ENCODE measurements at places on chromosomes 11 and 22.
A peak's percentile ranks its signal among the peaks of the same experiment; 100 is the strongest.

DNA sequence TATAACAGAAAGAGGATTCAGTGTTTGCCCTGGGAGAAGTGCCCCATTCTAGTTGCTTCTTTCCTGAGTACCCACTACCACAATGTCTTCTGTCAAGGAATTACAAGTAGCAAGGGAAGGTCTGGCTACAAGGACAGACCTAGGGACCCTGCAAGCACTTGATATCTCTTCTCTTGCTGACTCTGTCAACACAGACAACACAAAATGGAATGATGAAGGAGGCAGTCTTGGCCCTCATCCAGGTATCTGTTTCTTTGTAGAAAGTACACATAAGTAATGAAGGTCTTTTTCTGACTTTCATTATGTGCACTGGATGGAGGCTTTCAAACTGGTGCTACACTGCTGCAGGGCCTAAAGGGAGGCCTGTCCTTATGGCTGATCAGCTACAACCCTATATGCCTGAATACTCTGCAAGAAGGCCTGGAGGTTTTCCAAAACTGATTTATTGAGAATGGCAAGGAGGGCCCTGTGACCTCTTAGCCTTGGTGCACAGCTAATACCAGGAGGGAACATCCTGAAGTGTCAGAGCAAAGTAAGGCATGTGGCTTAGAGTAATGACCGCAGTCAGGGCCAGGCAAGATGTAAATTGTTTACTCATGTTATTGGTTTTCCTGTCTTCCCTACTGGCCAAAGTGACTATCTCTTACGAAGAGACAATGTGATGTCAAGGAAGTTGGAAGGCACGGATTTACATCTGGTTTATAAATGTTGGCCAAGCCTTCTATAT is 31.2 kb downstream of the GAB2 start:
- DNase-seq = no peak

GRCh38 chr11:87430821-87431220 is 393.1 kb downstream of the TMEM135 start:
- DNase-seq = no peak

DNA sequence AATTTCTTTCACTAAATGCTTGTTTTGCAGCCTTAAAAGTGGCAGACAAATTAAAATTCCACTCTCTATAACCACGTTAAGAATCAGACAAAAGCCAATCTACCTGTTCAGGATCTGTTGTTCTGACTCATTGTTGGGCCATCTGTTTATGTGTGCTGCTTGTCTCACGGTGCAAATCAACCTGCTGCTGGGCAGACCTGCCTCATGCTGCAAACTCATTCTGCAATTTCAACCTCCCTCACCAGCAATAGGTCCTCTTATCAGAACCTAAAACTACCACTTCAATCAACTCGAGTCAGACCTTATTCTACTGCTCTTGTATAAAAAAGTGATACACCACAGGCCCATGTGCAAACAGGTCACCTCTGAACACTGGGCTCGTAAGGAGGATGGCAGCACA is 75.1 kb downstream of the LARGE2 start:
- no peak for DNase-seq

DNA sequence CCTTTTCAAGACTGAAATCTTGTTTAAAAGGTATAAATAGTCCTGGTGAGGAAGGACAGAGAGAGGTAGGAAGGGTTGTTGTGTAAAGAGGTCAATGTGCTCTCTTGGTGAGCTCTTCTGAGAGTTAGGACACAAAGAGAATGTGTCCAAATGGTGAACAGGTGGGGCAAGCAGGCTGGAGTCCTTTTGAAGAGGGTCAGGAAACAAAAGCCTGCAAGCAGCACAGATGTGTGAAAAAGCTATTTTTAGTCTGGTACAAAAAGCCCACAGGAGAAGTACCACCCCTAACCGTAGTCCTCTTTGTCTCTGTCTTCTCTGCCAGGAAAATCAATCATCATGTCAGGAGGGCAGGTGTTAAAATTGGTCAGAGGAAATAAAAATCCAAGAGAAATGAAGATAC is 54.4 kb upstream of the SYN3 start:
- DNase-seq = no peak

DNA sequence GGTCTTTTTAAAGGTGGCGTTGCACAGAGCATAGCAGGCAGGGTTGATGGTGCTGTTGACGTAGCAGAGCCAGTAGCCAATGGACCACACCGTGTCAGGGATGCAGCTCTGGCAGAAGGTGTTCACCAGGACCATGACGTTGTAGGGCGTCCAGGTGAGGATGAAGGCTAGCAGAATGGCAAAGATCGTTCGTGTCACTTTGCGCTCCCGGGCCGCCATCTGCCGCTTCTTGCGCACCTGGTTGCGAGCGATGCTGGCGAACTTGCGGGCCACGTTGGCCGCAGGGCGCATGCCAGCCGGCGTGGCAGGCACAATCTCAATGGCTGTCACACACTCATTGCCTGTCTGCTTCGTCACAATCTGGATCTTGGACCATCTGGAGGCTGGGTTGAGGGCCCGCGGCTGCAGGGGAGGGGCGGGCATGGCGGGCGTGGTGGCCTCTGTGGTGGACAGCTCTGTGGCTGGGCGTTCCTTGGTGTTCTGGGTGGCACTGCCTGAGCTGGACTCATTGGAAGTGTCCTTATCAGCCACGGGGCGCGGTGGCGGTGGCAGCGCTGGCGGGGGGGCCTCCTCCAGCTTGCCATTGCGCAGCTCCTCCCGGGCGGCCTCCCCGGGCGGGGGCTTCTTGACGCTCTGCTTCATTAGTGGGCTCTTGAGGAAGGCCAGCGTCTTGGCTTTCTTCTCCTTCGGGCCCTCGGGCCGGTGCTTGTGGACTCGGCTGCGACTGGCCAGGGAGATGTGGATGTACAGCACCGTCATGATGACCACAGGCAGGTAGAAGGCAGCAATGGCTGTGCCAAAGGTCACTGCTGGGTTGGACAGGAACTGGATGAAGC is 3.9 kb downstream of the MDK start:
- no peak for DNase-seq

DNA sequence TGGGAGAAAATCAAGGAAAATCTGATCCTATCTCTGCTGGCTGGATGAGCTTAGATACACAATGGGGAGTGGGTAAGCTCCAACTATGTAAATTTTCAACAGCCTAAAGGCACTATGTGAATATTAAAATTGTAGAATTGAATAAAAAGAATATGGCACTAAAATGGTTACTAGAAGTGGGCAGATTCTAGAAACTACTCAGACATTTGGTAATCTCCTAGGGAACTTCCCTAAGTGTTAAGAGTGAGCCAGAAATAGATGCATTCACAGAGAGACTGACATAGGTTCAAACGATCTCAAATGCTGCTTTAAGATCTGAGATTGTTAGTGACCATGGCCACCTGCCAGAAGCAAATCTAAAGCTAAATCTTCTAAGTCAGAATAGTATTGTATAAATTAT is 4.3 kb upstream of the OR52E1 start:
- DNase-seq = no peak

DNA sequence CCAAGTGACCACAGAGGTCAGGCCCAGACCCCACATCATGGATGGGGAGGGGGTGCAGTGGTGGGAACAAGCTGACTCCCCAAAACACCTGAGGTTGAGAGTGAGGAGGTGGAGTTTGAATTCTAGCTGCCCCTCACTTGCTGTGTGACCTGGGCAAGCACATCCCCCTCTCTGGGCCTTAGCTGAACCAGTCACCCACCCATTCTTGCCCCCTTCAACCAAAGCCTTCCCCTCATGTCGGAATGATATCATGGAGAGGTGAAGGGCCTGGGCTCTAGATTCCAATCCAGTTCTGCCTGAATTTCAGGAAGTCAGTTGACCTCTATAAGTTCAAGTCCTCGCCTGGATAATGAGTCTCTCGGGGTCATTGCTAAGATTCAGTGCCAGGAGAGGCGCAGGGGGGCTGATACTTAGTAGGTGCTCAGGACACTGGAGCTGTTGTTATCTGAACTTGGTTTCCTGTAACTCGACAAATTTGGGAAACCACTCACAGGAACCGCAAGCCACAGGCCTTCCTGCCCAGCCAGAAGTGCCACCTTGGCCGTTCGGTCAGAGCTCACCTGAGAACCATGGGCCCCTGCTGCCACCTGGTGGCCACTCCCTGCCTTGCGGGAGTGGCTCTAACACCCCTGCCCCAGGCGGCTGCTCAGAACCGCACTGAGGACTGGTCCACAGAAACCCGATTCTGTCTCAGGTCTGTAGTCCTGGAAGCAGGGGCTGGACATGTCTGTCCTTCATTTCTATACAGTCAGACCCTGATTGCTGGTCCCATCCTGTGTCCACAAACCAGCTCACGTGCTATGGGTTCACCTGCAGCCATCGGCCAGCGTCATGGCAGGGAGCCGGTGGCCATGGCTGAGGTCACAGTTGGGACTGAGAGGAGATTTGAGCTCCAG is 6.9 kb downstream of the CDC42EP1 start:
- peak; percentile 31 for DNase-seq

Data from HTR-8/SVneo (cell line).